ENCODE measurements at places on chromosomes 11 and 22. TPM values are rescaled to one million over a fixed set of nuclear protein-coding genes. Genes with fewer than 3 reads are reported as not detected.

DNA sequence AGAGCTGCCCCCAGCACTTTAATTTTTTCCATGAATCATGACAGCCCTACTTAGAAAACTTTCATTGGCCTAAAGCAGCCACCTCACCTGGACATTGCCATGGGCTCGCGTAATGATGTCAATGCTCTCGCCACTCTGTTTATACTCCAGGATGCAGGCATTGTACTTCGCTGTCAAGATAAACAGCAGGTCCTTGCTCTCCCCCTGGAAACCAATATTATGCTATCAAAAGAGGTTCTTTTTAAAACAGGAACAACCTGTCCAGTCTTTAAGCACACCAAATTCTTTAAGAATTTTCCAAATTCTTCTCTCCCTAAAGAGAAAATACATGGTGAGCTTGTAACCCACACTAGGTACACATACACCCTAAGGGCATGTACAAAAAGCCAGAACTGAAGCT is 3.0 kb downstream of the DDB1 start:
- DNase-seq, result no peak

- DNase-seq, result no peak
These were observed 2.8 kb upstream of the SIDT2 start for GRCh38 chr11:117175781-117176180.

GRCh38 chr11:111561791-111562325 is 21.3 kb downstream of the LAYN start:
- DNase-seq, result no peak

The USP2 gene
- 1.6 TPM for total RNA-seq

DNA sequence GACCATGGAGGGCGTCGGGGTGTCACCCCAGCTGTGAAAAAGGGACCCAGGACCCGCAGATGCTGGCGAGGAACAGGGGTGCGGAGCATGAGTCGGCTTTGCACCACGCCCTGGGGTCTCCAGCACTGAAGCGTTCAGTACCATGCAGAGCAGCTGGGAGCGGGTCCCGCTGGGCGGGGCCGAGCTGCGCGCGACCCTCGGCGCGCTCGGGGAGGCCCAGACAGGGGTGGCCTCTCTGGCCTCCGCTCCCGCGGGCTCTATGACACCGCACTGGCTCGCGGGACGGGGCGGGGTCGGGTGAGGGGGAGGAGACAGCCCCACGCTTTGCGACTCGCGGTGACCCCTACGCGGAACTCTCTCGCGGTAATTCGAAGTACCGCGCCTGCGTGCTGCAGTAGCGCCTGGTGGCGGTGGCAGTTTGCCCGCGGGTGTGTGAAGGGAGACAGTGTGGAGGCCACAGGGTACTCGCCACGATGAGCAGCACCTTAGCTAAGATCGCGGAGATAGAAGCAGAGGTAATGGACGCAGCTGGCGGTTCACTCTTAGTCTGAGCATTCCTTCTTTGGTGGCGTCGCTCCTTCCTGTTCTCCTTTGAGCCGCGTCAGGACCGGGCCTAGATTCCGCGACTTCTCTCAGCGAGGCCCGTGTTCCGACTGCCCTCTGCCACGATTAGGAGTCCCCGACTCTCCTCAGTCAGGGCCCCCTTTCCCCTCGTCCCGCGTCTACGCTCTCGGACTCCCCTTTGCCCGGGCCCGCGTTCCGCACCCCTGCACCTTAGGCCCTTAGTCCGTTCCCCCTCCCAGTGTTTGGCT is at the start of gene DRG1:
Gene DRG1, plus strand, starts transcription at position 394 of the 812 bp plus-strand sequence. Its CDS starts 80 bp downstream, at position 474.
- peak; percentile 81 for DNase-seq

- DNase-seq, result no peak
These were observed 85.2 kb downstream of the CWC15 start for GRCh38 chr11:94888204-94888603.

GRCh38 chr11:131824771-131825170 is 454.4 kb downstream of the NTM start:
- no peak for DNase-seq

- no peak for DNase-seq
These were observed 99.4 kb upstream of the DRD2 start for GRCh38 chr11:113574586-113574985.

The NLRP10 gene
- total RNA-seq, result not detected

DNA sequence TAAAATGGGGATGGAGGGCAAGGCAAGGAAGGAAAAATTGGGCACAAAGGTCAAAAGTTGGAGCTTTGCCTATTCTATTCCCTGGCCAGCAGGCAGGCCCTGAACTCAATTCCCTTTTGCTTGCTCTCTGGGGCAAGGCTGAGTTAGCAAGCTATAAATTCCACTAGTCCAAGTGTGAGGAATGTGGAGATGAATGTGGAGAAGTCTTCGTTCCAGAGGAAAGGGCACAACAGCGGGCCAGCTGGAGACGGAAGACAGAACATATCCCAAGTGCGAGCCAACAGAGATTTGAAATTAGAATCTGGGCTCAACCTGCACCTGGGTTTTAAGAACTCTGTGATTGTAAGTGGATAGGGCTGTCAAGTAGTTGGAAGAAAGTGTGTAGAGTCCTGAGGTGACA is 29.5 kb upstream of the FZD4 start:
- DNase-seq, result no peak

The GAS2L1 gene
- total RNA-seq, result 10.3 TPM

The ZBTB16 gene
- total RNA-seq, result 0.08 TPM

DNA sequence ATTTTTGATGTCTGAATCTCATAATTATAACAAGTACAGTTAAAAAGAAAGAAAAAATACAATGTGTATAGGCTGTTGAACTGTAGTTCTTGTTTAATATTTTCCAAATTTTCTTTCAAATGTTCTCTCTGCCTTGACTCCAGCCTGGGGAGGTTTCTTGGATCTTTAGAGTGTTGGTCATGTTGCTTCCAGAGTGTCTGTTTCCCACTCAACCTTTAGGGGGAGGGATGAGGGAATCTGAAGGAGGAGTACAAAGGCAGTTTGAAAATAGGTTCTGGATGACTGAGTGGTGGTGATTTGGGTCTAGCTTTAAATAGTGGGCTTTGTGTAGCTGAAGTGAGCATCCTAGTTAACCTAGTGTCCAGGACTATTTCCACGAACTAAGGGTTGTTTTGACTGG is 2.0 kb downstream of the CTNND1 start:
- DNase-seq, result no peak

- no peak for DNase-seq
These were observed 412.4 kb downstream of the CTTN start for GRCh38 chr11:70810681-70811080.

DNA sequence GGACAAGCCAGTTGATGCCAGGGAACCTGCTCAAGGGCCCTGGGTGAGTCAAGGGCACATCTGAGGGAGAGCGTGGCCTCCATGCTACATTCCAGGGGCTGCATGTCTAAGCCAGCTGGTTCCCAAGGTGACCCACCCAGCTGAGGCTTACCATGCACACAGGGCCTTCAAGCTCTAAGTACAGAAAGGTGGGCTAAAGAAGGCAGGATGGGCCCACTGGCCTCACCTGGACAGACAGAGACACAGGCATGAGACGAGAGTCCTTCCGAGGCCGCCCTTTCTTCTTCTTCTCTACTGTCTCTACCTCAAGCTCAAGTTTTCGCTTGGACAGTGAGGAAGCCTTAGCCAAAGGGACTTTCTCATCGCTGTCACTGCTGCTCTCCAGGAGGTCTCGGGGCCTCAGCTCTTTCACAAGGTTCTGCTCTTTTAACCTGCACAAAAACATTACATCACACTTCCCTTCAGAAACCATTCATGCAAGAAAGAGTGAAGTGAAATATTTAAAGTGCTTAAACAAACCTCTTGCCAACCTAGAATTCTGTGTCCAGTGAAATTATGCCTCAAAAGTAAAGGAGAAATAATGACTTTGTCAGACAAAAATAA is 69.9 kb downstream of the HIRA start:
- DNase-seq, result peak; percentile 34

The C1QTNF6 gene
- 5.5 TPM for total RNA-seq

GRCh38 chr22:38097557-38098409 is 12.7 kb downstream of the BAIAP2L2 start:
- DNase-seq, result no peak

GRCh38 chr11:34250732-34251588 is 106.8 kb downstream of the ABTB2 start:
- no peak for DNase-seq

DNA sequence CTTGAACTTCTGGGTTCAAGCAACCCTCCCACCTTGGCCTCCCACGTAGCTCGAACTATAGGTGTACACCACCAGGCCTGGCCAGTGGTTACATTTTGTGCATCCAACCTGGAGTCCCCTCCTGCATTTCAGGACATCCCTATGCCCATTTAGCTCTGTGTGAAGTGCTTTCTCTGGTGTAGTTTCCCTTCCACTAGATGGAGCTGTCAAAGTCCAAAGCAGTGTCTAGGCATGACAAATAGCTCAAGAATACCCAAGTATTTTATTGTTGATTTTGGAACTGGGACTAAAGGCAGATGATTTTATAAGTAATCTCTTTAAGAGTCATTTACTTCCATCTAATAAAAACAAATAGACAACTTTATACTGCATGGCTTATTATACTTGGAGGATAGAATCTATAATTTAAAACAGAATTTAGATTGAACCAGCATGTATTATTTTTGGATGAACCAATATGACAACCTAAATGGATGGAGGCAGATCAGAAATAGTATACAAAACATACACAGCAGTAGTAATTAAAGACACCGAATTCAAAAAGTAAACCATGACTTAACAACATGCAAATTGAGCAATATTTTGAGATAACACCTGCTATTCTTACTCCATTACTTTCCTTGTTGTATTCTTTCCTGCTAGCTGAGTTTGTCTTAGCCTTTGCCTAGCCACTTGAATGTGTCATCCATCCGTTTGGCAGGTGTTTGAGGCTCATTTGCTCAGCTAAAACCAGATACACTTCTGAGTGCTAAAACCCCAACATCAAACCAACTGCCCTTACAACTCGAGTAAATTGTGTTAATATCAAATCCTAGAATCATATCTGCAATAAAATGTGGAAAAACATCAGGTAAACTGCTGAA is 37.7 kb downstream of the EIF4ENIF1 start:
- peak; percentile 4 for DNase-seq

DNA sequence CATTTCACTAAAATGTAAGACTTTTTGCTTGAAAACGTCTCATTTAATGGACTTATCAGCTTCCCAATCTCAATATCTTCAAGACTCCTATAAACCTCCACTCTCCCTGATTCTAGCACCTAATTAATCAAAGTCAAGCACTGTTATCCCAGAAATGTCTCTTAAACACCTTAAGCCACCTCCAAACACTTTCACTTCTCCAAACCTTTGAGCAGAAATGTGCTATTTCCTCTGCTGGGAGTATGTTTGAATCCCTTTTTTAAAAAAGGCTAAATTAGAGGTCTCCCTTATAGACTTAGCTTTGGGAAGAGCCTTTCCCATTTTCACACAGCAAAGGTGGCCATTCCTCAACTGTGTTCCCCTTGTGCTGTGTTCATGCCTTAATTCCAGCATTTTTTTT is 146.2 kb upstream of the SYN3 start:
- no peak for DNase-seq

GRCh38 chr11:116614306-116615210 is 158.2 kb downstream of the BUD13 start:
- no peak for DNase-seq

The C22orf31 gene
- total RNA-seq, result not detected

GRCh38 chr11:122995526-122995925 is 13.9 kb upstream of the BSX start:
- DNase-seq, result no peak

GRCh38 chr11:133228471-133229329 is 303.6 kb downstream of the OPCML start:
- no peak for DNase-seq

GRCh38 chr11:86765203-86765602 is 35.1 kb upstream of the PRSS23 start:
- DNase-seq, result no peak

DNA sequence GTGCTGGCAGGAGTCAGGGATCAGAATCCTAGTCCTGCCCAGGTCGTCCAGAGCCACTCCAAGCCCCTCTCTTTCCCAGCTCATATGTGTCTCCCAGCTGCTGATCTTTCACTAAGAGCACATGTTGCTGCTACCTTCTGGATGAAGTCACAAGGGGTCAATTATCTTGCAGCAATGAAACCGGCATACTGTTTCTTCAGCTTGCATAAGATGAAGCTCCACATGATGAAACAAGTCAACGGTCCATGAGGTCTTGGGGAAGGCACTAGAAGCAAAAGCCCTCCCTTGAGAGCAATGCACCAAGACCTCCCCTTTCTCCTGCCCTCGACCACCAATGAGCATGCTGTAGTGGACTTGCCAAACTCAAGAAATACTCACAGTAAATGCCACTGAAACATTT is 148.9 kb downstream of the TENM4 start:
- no peak for DNase-seq

DNA sequence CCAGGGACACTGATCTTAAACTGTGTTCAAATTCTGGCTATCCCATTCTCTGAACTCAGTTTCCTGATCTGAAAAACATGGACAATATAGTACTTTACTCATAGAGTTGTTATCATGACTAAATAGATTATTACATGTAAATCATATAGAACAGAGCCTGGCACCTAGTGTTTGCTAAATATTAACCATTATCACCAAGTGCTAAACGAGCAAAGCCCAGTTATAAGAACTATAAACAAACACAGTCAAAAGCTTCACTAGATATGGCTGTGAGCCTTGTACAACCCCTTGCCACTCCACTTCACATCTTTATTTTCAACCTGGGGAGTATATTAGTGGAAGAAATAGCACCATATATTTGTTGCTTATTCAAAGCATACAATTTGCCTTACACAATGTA is 338.9 kb upstream of the CADM1 start:
- no peak for DNase-seq

DNA sequence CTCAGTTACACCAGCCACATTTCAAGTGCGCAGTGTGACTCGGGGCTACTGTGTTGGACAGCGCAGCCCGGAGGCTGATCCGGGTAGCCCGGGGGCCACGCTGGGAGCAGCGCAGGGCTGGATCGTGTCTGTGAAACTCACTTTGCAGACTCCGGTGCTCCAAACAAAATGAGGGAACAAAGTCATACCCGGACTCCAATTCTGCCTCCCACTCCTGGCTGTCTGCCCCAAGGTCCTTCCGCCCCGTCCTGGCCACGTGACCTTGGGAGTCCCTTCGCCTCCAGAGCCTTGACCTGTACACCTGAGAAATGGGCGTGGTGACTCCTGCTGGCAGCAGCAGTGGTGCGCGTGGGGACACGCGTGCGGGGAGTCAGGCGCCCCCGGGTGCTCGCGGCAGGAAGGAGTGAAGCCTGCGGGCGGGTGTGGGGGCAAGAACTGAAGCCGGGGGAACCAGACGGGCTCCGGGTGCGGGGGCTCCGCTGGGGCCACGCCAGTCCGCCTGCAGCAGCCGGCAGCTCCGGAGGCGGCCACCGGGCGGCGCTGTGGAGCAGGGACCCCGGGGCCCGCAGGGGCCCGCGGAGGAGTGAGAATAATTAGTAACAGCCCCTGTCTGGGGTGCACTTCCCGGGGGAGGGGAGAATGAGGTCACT is 42.4 kb downstream of the KCNJ4 start:
- no peak for DNase-seq

The TUB gene
- 3.3 TPM for total RNA-seq

The APOA5 gene
- not detected for total RNA-seq

- no peak for DNase-seq
These were observed 1804.0 kb upstream of the RAG2 start for GRCh38 chr11:38402063-38402462.

The ARHGAP42 gene
- 27.9 TPM for total RNA-seq

GRCh38 chr22:40118979-40119378 is 58.7 kb upstream of the TNRC6B start:
- DNase-seq, result no peak
